ENCODE measurements at places on chromosomes 3 and 15. TPM values are rescaled to one million over a fixed set of nuclear protein-coding genes. Genes with fewer than 3 reads are reported as not detected.

The DUOXA1 gene
- not detected for total RNA-seq

The SNAP23 gene
- total RNA-seq, result 81.5 TPM

The CCDC39 gene
- under 0.01 TPM for total RNA-seq

The LHFPL4 gene
- under 0.01 TPM for total RNA-seq

The MSL2 gene
- 15.8 TPM for total RNA-seq

The IREB2 gene
- total RNA-seq, result 38.9 TPM

The CRYBG3 gene
- 22.9 TPM for total RNA-seq

The GLDN gene
- 0.32 TPM for total RNA-seq

The FETUB gene
- not detected for total RNA-seq

The SERINC4 gene
- total RNA-seq, result under 0.01 TPM

The STX19 gene
- not detected for total RNA-seq

The ARNT2 gene
- 20.7 TPM for total RNA-seq

The CDC25A gene
- total RNA-seq, result 9.9 TPM

The PAK6 gene
- under 0.01 TPM for total RNA-seq

The TRPM1 gene
- under 0.01 TPM for total RNA-seq

The ADPRH gene
- total RNA-seq, result 3.0 TPM

The SPPL2A gene
- 75.6 TPM for total RNA-seq

The CYP19A1 gene
- total RNA-seq, result not detected

The GPR149 gene
- total RNA-seq, result not detected

The FAM107A gene
- not detected for total RNA-seq

The THRB gene
- total RNA-seq, result 5.2 TPM

The ALPK3 gene
- total RNA-seq, result 0.86 TPM

The GABRR3 gene
- not detected for total RNA-seq

The SEC11A gene
- 170 TPM for total RNA-seq

The AADACL2 gene
- not detected for total RNA-seq

The UBAP1L gene
- total RNA-seq, result 2.3 TPM

The FAM240A gene
- not detected for total RNA-seq

The CCR2 gene
- total RNA-seq, result not detected

The GOLGA6B gene
- not detected for total RNA-seq

The VEPH1 gene
- 10.3 TPM for total RNA-seq

The ANXA2 gene
- total RNA-seq, result 3,211 TPM

The UCN2 gene
- total RNA-seq, result 6.0 TPM

The CATSPER2 gene
- total RNA-seq, result 0.86 TPM

The CPN2 gene
- not detected for total RNA-seq

The FAM81A gene
- under 0.01 TPM for total RNA-seq

The VIPR1 gene
- total RNA-seq, result not detected

The STRA6 gene
- 52.7 TPM for total RNA-seq

The SOX2 gene
- total RNA-seq, result not detected
